ENCODE measurements at places on chromosomes 13 and 19.

DNA sequence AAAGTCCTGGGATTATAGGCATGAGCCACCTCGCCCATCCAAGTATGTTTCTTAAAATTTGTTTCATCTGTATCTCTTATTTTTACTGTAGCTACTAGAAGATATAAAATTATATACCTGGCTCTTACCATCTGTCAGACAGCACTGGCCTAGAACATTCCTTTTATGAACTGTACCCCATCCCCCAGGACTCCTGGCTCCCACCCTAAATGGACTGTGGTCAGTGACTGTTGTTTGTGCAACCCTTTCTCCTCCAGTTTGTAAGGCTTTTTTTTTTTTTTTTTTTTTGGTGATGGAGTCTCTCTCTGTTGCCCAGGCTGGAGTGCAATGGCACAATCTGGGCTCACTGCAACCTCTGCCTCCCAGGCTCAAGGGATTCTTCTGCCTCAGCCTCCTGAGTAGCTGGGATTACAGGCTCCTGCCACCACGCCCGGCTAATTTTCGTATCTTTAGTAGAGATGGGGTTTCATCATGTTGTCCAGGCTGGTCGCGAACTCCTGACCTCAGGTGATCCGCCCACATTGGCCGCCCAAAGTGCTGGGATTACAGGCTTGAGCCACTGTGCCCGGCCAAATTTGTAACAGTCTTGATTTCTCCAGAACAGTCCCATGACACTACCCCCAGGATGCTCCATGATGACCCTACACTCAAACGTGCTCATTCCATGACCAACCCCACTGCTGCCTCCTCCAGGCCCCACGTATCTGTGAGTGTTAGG, 2.5 kb downstream of the NDUFA3 start:
- DNase-seq, result no peak

DNA sequence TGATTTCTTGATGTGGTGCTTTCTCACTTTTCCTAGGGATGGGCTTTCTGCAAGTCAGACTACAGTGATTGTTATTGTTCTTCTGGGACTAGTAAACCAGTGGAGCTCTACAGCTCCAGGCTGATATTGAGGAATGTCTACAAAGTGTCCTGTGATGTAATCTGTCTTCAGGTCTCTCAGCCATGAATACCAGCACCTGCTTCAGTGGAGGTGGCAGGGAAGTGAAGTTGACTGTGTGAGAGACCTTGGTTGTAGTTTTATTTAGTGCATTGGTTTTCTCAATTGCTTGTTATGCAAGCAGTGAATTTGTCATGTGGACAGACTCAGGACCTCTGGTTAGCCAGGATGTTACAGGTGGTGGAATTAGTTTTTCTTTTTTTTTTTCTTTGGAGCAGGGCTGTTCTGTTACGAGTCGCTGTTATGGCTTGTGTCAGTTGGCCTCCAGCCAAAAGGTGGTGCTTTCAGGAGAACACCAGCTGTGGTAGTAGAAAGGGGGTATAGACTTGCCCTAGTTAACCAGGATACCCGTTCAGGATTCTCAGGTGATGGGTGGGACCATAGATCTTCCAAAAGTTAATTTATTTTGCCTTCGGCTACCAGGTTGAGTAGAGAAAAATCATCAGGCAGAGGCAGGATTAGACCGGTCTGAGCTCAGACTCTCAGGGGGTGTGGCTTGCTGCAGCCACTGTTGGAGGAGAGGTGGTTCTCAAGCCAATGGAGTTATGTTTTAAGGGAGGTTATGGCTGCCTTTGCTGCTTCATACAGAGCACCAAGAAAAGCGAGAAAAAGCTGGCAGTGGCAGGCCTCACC, 11.9 kb upstream of the ZNF675 start:
- no peak for DNase-seq

- DNase-seq, result no peak
Observed at GRCh38 chr19:11281356-11282049, 14.5 kb upstream of the TSPAN16 start.

GRCh38 chr13:113152984-113153809, 5.3 kb upstream of the PROZ start:
- DNase-seq, result no peak

DNA sequence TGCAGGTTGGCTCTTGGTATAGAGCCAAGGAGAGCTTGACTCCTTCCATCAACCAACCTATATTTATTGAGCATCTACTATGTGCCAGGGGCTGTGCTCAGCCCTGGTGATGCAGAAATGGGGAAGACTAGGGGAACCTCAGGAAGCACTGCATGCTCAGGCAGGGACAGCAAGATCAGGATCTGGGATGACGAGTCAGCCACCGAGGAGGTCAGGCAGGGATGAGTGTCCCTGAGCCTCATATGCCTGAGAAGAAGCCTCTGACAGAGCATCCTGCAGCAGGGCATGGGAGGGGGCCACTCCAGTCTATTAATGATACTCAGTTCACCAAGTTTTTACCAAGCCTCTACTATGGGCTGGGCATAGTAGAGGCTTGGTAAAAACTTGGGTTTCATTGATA, 158.1 kb downstream of the KATNAL1 start:
- DNase-seq, result no peak

- no peak for DNase-seq
Observed at GRCh38 chr13:74067818-74068217, 66.4 kb downstream of the KLF12 start.

GRCh38 chr19:17020385-17020784, 6.2 kb downstream of the CPAMD8 start:
- DNase-seq, result no peak

DNA sequence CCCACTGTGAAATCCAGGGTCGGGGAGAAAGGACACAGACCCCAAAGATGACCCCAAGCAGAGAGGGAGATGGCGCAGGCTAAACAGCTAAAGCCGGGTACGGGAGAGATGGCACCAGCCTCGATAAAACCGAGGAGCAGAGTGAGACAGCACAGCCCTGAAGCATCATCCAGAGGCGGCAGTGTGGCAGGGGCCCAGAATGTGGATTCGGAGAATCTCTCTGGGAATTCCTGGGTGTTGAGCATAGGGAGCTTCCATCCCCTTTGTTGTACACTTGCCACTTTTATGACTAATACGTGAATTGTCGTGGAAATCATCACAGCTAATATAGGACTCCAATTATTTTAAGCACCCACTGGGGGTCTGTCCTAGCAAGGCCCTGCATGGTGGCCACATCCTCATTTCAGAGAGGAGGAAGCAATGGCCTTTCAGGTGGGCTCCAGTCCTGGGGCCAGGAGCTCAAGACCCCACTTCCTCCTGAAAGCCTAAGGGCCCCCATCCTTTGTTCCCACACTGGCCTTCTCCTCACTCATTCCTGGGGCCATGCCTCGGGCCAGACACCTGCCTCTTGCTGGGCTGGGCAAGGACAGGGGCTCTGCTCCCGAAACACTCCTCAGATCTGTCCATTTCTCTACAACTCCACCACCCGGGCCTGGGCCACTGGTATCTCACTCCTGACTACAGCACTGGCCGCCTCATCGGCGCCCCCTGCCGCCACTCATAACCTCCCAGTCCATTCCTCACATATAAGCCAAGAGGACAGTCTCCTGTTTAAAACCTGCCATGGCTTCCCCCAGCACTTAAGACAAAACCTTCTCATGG, 29.3 kb upstream of the ATP1A3 start:
- no peak for DNase-seq

- DNase-seq, result no peak
Observed at GRCh38 chr13:60075850-60076249, 87.9 kb downstream of the DIAPH3 start.

DNA sequence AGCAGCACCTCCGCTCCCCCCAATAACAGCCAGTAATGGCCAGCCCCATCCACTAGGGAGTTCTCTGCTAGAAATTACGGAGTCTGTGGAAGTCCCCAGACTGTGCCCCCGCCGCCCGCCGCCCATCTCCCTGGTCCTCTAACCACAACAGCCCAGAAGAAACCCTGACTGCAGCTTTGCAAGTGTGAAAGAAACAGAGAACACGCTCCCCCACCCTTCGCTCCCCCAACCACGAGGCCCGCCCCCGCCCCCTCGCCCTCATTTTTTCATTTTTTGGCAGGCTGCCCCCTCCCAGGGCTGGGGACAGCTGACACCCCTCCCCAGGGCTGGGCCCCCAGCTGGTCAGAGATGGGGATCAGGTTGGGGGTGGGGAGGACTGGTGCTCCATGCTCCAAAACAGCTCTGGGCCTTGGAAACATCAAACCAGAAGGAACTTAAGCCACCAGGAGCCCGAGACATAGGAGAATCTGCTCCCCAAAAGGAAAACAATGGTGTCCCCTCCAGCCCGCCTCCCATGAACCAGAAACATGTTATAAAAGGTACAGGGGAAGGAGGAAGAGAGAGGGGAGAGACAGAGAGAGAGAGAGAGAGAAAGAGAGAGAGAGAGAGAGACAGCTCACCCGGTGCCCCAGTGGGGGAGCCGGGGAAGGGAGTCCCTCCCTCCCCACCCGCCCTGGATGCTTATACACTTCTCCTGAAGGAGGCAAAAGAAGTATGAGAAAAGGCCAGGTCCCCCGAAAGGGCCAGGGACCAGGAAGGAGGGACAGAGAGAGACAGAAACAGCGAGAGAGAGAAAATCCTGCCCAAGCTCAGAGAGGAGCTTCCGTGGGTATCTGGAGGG, 29.8 kb upstream of the ASF1B start:
- DNase-seq, result no peak

GRCh38 chr19:18659281-18660050, 22.6 kb downstream of the KLHL26 start:
- no peak for DNase-seq

DNA sequence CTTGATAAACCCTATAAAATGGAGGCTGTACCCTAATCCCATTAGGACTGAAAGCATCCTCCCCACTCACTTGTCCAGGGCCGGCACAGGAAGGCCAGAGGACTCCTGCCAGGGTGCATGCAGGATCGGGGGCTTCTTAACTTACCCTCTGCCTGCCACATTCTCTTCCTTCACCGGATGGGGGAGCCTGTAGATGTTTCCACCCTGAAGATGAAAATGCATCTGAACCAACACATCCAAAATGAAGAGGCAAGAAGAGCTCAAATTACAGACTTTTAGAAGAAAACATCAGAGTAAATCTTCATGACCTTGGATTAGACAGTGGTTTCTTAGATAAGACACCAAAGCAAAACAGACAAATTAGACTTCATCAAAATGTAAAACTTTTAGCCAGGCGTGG, 25.9 kb upstream of the NAPA start:
- DNase-seq, result no peak

DNA sequence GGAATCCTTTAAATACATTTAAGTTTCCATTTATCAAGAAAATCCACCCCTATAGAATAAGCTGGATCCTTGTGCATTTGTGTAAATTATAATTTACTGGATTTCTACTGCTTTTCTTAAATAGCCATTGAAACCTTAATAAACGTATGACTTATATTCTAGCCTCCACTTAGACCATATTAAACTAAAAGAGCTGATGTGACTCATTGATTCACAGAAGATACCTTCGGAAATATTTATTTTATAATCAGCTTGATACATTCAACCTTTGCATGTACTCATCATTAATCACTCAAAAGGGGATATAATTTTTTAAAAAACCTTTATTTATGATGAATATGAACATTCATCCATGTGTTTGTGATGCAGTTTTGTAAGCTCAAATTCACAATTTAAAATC, 136.3 kb downstream of the SPRY2 start:
- no peak for DNase-seq

- DNase-seq, result no peak
Observed at GRCh38 chr13:19061278-19061677, 120.3 kb downstream of the TUBA3C start.

DNA sequence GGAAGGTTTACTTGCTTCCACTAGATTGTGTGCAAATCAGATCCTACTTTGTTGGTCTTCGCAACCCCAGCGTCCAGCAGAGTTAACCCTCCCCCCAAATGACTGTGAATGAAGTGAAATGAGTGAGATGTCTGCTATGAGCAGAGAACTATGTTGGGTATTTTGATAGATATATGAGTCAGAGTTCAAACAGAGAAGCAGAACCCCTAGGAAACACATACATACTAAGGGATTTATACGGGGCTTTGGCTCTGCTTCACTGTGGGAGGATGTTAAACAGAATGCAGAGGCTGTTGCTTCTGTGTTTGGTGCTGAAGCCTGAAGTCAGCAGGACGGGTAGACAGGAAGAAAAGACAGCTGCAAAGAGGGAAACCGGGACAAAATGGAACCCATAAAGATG, 197.0 kb downstream of the MZT1 start:
- DNase-seq, result no peak

DNA sequence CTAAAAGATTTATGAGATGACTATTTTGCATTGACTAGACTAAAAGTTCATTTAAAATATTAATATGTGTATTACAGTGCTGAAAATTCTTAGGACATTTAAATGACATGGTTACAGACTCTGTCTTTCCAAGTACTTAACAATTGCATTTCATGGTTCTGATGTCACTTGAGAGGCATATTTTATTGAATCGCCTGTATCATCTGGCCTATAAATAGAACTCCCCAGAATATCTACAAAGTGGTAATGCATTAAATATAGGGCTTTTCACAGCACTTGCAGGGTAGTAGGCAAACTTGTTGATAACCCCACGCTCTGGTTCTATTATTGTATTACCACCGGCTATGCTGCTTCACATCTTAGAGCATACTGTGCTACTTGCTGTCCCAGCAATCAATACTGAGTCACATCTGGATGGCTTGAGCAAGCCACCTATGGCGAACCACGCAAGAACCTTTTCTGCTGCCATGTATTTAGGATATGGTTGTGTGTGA, 400.6 kb downstream of the HS6ST3 start:
- DNase-seq, result no peak

DNA sequence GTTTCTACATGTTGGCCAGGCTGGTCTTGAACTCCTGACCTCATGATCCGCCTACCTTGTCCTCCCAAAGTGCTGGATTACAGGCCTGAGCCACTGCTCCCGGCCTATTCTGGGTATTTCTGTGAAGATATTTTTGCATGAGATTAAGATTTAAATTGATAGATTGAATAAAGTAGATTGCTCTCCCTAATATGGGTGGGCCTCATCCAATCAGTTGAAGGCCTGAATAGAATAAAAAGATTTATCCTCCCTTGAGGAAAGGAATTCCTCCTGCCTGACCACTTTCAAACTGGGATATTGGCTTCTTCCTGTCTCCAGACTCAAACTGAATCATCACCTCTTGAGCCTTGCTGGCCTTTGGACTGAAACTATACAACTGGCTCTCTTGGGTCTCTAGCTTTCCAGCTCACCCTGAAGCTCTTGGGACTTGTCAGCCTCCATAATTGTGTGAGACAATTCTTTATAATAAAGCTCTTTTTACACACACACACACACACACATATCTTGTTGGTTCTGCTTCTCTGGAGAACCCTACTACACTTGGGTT, 36.1 kb upstream of the CXCL17 start:
- no peak for DNase-seq

DNA sequence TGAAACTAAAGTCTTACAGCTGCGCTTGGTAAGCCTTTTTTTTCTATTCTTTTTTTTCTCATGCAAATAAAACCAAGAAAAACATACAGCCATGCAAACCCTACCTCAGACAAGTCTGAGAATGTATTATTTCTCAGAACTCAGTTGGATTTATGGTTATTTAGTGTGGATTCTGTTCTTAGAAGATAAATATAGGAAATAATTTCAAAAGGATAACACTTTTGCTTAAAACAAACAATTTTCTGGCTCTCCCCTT, 40.7 kb upstream of the TNFSF11 start:
- DNase-seq, result no peak

Data from stimulated activated CD4-positive, alpha-beta T cell treated with anti-CD3 and anti-CD28 coated beads, Interleukin-2, amount 100 ng/mL, for 4 hours (primary cell).